NCI-H1092 (cell line): ENCODE measurements at places on chromosomes 4 and X.

- DNase-seq, result no peak
These were observed 90.3 kb downstream of the COMMD8 start for GRCh38 chr4:47373174-47373573.

- no peak for DNase-seq
These were observed 219.6 kb downstream of the DKK2 start for GRCh38 chr4:106816496-106816895.

DNA sequence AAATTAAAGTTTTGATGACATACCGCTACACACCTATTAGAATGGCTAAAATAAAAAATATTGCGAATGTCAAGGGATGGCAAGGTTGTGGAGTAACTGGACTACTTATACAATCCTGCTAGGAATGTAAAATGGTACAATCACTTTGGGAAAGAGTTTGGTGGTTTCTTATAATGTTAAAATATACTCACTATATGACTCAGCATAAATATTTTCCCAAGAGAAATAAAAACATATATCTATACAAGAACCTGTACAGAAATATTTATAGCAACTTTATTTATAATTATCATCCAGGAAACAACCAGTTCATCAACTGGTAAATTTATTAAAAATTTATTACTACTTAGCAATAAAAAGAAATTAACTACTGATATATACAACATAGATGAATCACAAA, 89.7 kb downstream of the SLC10A7 start:
- DNase-seq, result no peak

DNA sequence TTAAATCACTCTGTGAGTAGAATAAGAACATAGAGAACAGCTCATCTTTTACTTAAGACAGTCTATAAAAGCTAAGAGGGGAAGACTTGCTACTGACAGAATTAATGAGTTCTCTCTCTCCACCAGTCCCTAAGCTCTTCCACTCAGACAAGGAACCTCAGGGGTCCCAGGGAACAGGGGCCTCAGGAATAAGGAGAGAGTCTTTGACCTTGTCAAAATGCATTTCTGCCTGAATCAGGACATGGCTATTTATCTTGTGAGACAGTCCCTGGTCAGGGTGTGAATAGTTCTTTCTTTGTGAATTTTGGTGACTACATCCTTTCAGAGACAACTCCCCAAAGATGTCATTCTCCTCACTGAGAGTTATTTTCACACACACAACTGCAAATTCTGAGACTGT, 218.7 kb upstream of the HS3ST1 start:
- DNase-seq, result no peak

DNA sequence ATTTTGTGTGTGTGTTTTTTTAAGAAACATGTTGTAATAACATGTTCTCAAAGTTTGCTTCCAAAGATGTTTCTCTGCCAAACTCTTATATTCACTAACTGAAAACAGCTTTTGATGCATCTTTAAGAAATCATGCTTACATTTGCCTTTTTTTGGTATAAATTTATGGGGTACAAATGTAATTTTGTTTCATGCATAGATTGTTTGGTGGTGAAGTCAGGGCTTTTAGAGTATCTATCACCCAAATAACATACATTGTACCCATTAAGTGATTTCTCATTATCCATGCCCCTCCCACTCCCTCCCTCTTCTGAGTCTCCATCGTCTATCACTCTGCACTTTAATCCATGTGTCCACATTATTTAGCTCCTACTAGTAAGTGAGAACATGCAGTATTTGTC, 30.8 kb downstream of the SPINK2 start:
- no peak for DNase-seq

DNA sequence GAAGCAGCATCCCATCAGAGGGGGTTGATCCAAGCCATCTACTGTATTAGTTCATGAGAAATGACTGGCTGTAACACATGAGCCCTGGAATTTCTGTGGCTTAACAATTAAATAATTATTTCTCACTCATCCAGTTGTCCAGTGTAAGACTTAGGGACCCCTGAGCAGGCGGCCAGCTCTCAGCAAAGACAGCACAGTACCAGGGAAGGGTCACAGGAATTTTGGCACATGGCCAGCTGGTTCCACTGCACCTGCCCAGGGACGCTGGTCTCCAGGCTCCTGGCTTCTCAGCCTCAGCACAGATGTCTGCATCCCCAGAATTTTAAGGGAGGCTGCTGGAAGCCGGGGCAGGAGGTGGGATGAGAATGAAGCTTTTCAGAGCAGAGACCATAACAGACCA, 93.7 kb upstream of the DHRSX start:
- no peak for DNase-seq

DNA sequence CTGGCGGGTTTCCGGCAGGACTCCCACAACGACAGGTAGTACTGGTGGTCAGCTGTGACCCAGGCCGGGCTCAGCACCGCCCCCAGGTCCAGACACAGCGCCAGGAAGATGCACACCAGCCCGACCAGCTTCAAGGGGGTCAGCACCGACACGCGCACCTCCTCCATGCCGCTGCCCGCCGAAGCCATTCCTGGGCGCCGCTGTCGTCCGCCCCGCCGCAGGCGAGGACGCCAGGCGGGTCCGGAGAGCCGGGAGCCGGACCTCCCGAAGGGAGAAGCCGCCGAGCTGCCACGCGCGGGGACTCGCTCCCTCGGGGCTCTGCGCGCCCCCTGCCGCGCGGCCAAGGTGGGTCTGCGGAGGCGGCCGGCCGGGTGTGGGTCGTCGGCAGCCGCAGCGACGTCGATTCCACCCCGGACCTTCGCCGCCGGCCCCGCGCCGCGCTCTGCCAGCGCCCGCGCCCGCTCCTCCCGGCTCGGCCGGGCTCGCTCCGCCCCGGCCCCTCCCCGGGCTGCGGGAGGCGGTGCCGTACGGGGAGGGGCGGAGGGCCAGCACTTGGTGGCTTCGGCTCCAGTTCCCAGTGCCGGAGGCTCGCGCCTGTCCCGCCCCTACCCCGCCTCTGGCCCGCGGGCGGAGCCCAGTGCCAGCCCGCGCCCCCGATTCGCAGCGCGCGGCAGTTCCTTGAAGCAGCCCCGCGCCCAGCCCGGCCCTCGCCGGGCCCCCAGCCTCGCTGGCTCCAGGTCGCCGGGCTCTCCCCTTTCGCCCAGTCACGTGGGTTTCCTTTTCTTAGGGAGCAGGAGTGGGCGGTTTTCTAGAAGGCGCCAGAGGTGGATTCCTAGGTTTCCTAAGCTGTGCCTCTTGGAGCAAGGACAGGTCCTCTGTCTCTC, at the start of gene TMEM47:
TMEM47 (minus strand) TSS at position 444 of the 884 bp plus-strand sequence; CDS start at position 188, 256 bp downstream.
- DNase-seq, result peak; percentile 27

- no peak for DNase-seq
These were observed 680.8 kb upstream of the FAM241A start for GRCh38 chr4:111464251-111465045.

- no peak for DNase-seq
These were observed 210.2 kb downstream of the DMD start for GRCh38 chrX:33001107-33001506.

DNA sequence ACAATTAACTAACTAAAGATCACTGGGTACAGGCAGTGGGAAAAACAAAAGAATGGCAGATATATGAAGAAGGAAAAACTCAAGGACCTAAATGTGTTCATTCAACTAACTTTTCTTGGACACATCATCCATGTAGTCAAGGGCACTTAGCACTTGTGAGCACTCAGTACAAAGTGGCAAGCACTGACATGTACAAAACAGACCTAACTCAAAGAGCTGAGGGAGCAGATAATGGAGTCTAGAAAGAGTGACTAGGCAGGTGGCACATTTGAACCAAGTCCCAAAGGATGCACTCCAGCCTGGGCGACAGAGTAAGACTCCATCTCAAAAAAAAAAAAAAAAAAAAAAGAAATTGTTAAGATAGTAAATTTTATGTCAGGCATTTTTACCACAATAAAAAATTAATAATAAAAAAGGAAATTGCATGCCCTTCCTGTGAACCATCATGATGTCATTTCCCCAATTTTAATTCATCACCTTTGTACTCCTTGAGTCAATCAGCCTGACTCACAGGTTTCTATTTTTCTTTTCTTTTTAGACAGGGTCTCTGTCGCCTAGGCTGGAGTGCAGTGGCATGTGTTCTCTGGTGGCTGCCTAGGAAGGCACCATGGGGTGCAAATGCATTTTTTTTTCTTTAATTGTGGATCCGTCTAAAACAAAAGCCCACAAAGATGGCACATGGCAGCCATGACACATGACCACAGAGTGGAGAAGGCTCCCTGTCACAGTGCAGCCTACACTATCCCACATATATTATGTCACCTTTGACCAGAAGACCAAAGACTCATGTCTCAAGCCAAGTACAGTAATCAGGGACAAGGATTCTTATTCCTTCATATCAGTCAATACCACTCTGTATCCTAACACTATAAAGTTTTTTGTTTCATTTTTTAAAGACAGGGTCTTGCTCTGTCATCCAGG, 91.9 kb downstream of the CHST7 start:
- no peak for DNase-seq

DNA sequence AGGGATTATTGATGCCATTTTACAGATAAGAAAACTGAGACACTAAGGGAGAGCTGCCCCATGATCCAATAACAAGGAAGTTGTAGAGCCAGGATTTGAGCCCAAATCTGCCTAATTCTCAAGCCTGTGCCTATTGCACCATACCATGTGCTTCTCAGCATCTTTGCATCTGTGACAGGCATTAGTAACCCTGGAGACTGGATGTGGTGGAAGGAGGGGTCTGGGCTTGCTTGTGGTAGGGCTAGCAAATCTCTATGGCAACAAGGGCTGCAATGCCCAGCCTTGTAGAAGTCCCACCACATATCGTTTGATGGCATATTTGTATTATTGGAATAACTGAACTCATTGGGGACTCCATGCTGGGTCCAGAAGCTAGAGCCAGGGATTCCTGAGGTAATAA, 58.1 kb downstream of the RTL5 start:
- no peak for DNase-seq

GRCh38 chr4:3638080-3638795, 106.0 kb upstream of the LRPAP1 start:
- no peak for DNase-seq

GRCh38 chrX:1587161-1587560, 4.2 kb upstream of the AKAP17A start:
- DNase-seq, result no peak

DNA sequence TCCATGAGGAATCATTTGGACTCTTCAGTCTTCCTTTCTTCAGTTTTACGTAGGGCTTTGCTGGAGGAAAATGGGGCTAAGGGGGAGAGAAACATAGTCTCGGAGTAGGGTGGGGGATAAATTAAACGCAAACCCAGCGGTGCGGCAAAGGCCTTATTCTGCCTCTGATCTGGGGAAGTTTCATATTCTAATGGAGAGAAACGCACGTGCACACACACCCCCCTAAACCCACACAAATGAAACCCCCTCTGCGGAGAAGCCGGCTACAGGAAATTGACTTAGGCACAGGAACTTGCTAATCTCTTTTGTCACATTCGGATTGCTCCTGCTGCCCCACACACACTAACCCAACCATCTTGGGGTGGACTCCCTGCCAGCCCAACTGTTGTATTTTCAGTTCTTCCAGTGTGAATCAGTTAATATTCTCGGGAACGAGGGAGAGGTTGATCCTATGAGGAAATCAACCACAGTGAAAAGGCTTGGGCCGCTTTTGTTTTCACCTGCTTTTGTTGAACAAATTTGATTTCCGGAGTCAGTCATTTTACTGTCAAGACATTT, at the start of gene RHOH:
RHOH (plus strand) TSS at position 308 of the 558 bp plus-strand sequence. CDS start 46,356 bp downstream, outside the sequence.
- no peak for DNase-seq

GRCh38 chr4:26207631-26208030, 113.2 kb upstream of the RBPJ start:
- no peak for DNase-seq

DNA sequence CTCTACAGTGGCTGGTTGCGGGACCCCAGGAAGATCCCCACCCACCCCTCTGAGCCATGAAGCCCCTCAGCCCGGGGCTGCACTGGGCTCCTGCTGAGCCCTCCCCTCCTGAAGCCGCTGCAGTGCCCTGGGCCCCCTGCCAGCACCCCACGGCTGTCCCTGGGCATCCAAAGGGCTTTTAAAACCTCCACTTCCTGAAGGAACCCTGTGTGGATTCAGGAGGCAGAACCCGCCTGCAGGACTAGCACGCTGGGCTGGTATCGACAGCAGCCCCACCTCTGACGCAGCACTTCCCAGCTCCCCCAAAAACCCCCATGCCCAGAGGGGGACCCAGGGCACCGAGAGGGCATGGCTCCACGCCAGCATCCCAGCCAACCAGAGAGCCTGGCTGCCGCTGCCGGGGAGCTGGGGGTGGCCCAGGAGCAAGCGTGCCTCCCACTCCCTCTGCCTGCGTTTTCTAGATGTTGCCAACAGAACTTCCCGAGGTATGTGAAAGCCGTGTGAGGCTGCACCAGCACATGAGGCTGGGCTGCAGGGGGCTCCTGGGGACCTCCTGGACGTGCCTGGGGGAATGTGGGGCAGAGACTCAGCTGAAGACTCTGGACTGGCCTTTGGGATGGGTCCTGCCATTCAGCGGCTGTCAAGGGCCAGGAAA, 6.3 kb downstream of the MXD4 start:
- DNase-seq, result no peak

- no peak for DNase-seq
These were observed 6.1 kb downstream of the CXCR3 start for GRCh38 chrX:71612256-71612655.

GRCh38 chrX:153411255-153411987, at the start of gene ZFP92:
ZFP92 (plus strand) TSS chrX:153411472; CDS start chrX:153418323, 6,851 bp downstream.
- DNase-seq, result no peak

- DNase-seq, result no peak
These were observed 209.3 kb upstream of the MAOA start for GRCh38 chrX:43446752-43447151.

GRCh38 chr4:176150356-176150682, 45.1 kb downstream of the SPATA4 start:
- DNase-seq, result no peak
